ENCODE measurements at places on chromosomes 12 and 14.

- no peak for DNase-seq
Observed at GRCh38 chr14:32900547-32900946, 38.1 kb upstream of the NPAS3 start.

- no peak for DNase-seq
Observed at GRCh38 chr14:22848351-22849164, 12.2 kb downstream of the MMP14 start.

- DNase-seq, result no peak
Observed at GRCh38 chr14:72574715-72575114, 319.2 kb downstream of the DPF3 start.

- DNase-seq, result no peak
Observed at GRCh38 chr12:4241592-4241991, 32.0 kb upstream of the CCND2 start.

DNA sequence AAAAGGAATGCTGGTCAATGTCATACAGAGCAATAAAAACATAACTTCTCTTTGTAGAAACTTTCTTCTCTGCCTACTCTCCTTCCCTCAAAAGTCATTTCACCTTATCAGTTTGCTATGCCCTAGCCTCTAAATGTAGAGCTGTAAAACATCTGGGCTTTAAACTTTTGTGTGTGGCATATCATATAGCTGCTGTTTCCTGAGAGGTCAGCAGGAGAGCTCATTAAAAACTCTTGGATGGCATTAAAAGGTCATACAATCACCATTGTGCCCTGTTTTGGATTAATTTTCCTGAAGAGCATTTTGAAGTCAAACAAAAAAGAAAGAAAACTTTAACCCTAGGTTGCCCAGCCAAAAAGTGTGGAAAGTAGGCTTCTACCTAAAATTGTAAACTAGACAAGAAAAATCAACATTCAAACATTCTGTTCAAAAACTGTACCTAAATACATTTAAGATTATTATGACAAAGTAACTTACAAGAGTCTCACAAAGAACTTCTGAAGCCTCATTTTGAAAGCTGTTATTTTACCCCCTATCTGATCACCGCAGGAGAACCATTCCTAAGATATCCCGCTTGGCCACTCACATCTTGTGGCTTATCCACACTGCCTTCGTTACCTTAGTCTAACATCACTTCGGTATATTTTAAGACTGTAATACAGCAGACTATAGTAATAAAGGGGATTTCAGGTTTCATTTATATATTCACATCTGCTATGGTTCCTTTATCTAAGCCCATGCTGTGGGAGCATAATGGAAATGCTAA lies 38.1 kb downstream of the TXNDC16 start:
- DNase-seq, result no peak

DNA sequence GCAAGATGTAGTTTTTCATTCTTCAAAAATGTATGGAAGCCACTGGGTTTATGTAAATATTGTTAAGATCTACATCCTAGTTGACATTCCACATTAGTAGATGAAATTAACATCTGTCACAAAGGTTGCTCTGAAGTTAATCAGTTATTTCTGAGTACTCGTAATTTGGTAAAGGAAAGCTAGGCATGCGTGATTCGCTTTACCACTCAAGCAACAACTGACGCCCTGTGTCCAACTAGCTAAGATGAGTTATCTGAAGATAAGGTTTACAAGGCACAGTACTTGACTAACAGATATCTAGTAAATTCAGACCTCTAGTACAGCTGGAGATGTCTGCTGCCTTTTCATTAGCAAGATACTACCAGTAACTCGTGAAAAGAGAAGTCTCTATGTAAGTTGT lies 14.1 kb downstream of the PRKD1 start:
- no peak for DNase-seq

DNA sequence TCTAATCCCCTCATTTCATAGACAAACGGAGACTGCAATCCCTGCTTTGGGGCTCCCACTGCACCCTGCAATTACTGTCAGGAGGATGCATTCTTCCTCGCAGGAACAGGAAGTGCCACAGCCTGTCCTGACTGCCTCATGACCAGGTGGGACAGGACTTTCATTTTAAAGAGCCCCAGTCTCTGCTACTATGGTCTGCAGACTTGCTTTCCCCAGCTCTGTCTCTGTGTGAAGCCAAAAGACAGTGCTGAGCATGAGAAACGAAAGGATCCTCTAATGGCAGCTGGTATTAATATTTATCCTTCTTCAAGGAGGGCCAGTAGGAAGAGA lies 60.0 kb upstream of the PNMA1 start:
- DNase-seq, result no peak
